ENCODE measurements at places on chromosomes 12 and 14.

GRCh38 chr14:104107611-104108569 is 22.4 kb downstream of the ASPG start:
- peak; percentile 81 for DNase-seq

GRCh38 chr14:80095623-80096022 is 115.7 kb downstream of the DIO2 start:
- DNase-seq, result no peak

GRCh38 chr12:13093848-13094220 is 9.6 kb downstream of the GSG1 start:
- no peak for DNase-seq

GRCh38 chr12:46339051-46339450 is 33.5 kb downstream of the SLC38A2 start:
- DNase-seq, result no peak

- no peak for DNase-seq
Observed at GRCh38 chr12:101019667-101020066, 190.4 kb downstream of the SLC5A8 start.

DNA sequence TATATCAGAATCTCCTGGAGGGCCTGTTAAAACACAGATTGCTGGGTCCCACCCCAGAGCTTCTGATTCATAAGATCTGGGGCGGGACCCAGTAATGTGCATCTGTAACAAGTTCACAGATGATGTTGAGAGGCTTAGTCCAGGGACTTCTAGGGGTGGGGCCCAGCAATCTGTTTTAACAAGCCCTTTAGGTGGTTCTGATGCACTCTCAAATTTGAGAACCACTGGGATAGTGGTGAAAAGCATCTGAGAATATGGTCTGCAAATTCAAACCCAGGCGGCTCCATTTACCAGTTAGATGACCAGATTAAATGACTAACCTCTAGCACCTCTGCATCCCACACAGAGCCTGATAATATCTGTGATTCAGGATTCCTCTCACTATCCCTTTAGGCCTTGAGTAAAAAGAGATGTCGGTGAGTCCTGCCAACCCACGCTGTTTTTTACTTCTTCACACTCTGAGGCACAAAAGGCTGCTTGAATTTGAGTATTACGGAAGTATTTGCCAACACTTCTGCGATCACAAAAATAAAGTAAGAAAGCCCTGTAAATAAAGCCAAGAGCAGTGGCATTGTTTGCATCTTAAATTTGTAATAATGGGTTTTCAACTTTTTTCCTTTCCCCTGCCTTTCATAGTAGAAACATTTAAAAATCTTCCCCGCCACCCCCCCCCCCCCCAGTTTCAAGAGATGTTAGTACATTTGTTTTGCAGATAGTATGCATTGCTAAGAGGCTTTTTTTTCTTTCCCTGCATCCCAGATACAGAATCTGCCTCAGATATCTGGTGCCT is 1.8 kb upstream of the FRS2 start:
- DNase-seq, result no peak

GRCh38 chr14:76584271-76584702 is 177.0 kb upstream of the VASH1 start:
- peak; percentile 77 for DNase-seq

DNA sequence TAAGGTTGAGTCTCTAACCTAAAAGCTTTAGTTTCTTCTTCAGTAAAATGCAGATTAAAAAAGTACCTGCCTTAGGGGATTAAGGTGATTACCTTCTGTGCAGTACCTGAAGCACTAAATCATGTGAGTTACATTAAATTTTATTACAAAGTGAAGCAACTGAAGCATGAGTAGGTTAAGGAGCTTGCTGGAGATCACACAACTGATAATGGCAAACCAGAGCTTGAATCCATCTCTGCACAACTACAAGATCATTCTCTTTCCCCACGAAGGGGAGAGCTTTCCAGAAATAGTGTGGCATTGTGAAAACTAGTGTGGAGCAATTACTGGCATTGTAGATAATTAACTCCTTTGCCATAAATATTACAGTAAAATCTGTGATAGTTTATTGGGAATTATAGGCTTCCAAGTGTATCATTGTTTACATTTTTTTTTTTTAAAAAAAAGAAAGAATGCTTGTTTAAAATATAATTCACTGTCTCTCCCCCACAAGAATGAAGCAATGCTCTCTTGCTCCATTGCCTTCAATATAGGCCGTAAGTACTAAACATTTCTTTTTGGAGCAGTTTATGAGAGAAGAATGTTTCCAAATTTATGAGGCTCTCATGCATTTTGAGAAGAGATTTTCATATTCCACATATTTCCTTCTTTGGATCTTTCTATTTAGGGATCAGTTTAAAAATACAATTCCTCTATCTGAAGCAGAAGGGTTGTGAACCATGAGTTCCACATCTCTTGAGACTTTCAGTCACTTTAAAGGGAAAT is 20.5 kb downstream of the SLC38A2 start:
- no peak for DNase-seq

GRCh38 chr14:99245564-99246511 is 26.2 kb downstream of the BCL11B start:
- peak; percentile 66 for DNase-seq

- peak; percentile 27 for DNase-seq
Observed at GRCh38 chr12:110661337-110661972, 27.5 kb downstream of the HVCN1 start.

DNA sequence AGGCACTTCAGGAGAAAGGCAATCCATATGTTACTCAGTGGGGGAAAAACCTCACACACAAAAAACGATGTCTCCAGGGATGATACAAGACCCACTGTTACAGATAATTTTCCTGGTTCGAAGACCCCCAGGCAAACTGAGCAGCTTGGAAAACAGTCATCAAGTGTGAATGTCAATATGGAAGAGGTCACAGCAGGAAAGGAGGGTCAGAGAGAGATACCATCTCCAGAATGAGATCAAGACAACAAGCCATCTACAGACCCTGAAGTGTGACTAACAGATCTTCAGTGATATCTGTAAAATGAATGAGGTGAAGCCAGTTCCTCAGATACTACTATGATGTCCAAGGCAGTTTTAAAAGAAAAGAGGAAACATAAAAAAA is 28.6 kb downstream of the GNS start:
- DNase-seq, result no peak

GRCh38 chr14:46488374-46488773 is 163.2 kb downstream of the RPL10L start:
- no peak for DNase-seq

GRCh38 chr12:110280392-110280778 is 662 bp upstream of the ATP2A2 start:
- DNase-seq, result peak; percentile 43

DNA sequence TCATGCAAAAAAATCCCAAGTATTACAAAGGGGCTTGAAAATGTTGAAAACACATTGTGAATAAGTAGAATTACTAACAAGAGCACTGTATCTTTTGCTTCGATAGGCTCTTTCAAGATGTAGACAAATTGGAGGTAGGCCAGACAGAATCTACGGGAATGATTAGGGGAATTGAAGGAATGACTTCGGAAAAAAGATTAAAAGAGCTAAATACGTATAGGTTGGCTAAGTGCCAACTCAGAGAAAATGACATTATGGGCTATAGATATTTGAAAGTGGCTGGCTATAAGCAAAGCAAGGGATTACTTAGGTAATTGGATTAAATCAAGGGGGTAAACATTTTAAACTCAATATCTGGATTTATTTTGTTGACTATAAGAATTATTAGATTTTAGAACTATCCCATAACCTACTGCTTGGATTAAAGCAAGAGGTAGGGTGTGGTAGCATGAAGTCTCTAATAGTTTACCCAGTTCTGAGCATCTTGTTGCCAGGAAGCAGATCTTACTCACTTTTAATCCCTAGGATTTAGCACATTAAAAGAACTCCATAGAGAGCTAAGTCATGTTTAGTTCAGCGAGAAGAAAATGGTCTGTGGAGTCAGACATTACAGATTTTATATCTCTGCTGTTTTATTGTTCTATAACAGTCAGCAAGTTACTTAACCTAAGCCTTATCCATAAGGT is 489.8 kb downstream of the DIO2 start:
- no peak for DNase-seq

- DNase-seq, result no peak
Observed at GRCh38 chr12:74889563-74890236, 319.9 kb downstream of the KCNC2 start.

- no peak for DNase-seq
Observed at GRCh38 chr14:54597795-54598443, 31.0 kb downstream of the SAMD4A start.

GRCh38 chr12:64522807-64523206 is 70.9 kb downstream of the TBK1 start:
- DNase-seq, result no peak

DNA sequence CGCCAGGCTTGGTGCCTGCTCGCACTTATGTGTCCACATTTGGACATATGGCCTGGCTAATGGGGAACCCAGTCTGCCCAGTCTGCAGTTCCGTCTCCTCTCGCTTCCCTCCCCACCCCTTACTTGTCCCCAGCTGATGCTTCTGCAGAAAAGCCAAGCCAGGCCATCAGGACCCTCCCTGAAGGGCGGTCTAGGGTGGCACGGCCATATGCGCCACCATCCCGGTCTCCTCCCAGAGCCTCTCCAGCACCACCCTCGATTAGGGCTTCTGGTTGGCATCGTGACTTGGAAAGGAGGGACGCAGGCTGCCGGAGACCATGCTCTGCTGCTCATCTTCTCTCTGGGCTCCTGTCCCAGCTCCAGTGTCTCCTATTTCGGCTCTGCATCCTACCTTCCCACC is 54.6 kb downstream of the CALM1 start:
- no peak for DNase-seq

- DNase-seq, result no peak
Observed at GRCh38 chr12:122825773-122826724, 9.2 kb upstream of the HIP1R start.

DNA sequence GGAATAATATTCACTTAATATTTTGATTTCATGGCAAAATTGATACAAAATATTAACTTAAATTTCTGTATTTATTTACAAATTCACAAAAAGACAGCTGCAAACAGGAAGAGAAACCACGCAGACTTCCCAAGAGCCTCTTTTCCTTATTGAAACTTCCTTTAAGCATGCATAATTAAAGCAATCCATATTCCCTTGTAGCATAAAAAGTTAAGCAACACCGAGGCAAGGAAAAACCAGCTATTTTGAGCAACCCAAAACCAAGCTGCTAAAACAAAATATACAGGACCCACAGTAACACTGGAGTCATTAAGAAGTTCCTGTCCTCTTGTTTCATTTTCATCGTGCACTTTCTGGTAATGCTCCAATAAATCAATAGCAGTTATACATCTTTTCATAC is 58.0 kb downstream of the EEA1 start:
- no peak for DNase-seq

- no peak for DNase-seq
Observed at GRCh38 chr14:28297559-28297958, 469.0 kb upstream of the FOXG1 start.

GRCh38 chr12:5371631-5372030 is 60.3 kb upstream of the NTF3 start:
- no peak for DNase-seq

- DNase-seq, result no peak
Observed at GRCh38 chr14:65780566-65780965, 368.0 kb downstream of the FUT8 start.

DNA sequence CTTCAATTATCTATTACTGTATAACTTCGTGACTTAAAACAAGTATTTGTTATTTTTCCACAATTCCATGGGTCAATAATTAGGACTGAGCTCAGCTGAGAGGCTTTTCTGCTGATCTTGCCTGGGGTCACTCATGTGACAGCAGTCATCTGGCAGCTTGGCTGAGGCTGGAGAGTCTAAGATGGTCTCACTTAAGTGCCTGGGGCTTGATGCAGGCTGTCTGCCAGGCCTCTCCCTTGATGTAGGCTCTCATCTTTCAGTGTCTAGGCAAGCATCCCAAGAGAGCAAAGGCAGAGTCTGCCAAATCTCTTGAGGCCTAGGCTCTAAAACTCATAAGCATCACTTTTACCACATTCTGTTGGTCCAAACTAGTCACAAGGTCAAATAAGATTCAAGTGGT is 93.2 kb downstream of the NKX2-1 start:
- no peak for DNase-seq

DNA sequence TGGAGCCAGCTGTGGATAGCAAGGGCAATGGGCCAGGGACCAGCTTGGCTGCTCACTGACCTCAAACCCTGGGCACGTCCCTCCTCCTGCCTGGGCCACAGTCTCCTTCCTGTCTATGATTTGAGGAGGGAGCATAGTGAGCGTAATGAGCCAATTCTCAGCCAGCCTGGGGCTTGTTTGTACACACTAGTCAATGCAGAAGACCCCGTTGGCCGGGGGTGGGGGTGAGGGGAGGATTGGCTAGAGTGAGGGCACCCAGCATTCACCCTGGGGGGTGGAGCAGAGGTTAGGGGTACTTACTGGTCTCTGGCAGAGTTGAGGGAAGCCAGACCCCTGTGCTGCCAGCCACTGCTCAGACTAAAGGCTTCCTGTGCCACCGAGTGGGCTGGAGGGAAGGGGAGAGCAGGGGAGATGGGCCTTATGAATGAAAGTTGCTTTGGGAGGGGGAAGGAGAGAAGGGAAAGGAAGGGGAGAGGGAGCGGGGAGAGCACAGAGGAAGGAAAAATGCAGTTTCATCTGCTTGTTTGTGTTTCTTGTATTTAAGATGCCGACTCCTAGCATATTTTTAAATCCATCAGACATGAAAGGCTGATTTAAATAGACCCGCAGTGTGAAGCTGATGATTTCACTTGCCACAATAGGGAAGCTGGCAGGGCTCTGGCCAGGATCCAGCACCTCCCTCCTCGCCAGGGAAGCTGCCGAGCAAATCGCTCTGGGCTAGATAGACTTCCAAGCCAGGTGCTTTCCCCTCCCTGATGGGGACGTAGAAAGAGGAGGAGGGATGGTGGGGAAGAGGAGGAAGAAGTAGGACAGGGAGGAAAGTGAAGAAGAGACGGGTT is 114.0 kb downstream of the PRMT8 start:
- peak; percentile 68 for DNase-seq
